ENCODE measurements at places on chromosomes 5 and 9.

DNA sequence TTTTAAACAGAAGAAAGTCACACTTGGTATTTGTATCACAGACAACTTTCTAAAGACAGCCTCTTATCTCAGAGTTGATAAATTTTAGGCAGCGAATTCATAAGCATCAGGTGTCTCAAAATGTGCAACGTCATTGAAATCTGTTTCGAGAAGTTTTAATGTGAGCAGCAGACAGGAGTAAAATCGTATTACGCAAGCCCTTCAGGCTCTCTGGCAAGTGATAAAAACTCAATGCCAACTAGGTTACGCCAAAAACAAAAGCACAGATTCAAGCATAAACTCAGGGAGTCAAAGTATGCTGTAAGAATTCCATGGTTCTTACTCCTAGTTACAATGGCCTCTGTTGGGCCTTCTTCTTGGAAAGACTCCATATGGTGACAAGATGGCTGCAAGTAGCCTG is 244.7 kb downstream of the SEMA5A start:
- DNase-seq = no peak

DNA sequence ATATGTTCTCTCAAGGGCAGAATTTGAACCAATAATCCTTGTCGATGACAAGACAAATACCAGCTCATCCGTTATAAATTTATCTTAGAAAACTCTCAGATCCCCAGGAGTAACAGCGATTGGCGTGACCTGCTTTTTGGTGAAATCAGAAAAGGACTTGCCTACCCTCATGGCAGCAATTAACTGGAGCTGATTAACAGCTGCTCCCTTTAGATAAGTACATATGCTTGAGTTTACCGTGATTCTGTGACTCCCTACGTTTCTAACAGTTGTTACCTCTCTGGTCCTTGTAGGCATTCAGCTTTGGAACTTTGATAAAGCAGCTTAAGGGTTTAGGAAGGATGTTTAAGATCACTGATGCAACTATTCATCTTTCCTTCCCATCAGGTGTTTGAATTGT is 2.6 kb downstream of the INVS start:
- DNase-seq = no peak

- DNase-seq = no peak
These were observed 2.4 kb downstream of the N4BP3 start for GRCh38 chr5:178115814-178116142.

GRCh38 chr5:10442576-10442975 is 897 bp downstream of the ROPN1L start:
- no peak for DNase-seq

DNA sequence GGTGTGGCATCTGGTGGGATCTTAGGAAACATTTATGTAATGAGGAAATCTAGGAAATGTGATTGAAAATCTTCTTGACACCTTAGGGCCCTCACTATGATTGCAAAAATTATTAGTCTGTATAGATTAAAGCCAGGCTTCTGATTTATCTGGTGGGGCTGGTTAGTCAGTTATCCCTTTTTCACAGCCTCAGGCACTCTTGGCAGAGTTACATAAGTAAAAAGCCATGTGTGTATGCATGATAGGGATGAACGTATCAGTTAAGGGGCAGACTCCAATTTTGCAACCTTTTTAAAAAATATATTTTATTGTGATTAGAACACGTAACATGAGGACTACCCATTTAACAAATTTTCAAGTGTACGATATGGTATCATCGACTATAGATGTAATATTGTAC is 30.6 kb upstream of the RAB14 start:
- DNase-seq = no peak

DNA sequence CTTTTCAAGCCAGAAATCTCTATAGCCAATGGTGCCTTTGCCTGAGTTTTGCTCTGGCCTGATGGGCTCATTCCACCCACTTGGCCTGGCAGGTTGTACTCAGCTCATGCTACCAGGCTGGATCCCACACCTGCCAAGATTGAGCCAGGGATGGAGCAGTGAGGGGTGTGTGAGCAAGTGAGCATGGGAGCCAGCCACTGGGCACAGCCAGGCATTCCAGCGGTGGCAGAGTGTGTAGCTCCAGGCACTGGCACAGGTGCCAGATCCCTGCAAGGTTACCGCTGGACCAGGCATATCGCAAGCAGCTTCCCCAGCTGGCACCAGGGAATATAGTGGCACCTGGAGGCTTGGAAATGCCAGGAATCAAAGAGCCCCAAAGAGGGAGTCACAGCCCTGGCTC is 2395.6 kb upstream of the C9orf72 start:
- DNase-seq = no peak

DNA sequence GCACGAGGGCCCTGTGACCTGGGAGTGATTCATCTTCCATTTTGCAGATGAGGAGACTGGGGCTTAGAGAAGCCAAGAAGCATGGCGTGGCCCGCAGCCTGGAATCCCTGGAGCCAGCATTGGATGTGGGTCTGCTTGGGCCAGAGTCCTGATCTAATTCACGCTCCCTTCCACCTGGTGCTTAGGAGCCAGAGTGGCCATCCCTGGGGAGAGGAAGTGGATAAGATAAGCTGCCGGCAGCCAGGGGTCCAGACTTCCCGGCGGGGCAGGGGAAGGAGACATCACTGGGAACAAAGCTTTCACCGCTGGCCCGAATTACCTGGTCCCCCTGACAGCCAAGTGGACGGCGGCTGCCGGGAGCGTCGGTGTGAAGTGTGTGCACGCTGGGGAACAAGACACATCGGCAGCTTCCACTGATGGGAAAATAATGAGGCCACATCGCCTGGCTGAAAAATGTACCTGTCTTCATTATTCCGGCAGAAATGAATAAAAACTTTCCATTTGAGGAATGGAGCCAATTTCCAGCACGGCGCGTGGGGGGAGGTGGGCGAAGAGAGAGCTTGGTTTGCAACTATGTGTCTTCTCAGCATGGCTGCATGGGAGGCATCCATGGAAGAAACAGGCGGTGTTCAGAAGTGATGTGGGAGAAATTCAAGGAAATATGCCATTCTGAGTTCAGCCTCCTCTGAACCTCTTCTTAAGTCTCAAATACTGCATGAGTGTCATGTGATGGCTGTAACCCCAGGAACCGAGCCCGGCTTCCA is 78.5 kb downstream of the OLFM1 start:
- DNase-seq = no peak

DNA sequence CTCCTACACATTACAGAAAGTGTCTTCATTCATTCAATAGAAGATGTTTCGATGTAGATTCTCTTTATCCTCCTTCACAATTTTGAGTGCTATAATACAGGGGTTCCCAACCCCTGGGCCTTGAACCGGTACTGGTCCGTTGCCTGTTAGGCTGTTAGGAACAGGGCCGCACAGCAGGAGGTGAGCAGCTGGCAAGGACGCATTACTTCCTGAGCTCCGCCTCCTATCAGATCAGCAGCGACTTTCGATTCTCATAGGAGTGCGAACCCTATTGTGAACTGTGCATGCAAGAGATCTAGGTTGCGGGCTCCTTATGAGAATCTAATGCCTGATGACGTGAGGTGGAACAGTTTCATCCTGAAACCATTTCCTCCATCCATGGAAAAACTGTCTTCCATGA is 153.0 kb upstream of the SMC2 start:
- no peak for DNase-seq
